Hepatocyte (in vitro differentiated cells): ENCODE measurements at places on chromosomes 4 and X. TPM values are rescaled to one million over a fixed set of nuclear protein-coding genes. Genes with fewer than 3 reads are reported as not detected.

The FAM199X gene
- 9.2 and 11.7 TPM in 2 replicates for polyA plus RNA-seq

The NAT8L gene
- 1.5 TPM in 2 replicates for polyA plus RNA-seq

DNA sequence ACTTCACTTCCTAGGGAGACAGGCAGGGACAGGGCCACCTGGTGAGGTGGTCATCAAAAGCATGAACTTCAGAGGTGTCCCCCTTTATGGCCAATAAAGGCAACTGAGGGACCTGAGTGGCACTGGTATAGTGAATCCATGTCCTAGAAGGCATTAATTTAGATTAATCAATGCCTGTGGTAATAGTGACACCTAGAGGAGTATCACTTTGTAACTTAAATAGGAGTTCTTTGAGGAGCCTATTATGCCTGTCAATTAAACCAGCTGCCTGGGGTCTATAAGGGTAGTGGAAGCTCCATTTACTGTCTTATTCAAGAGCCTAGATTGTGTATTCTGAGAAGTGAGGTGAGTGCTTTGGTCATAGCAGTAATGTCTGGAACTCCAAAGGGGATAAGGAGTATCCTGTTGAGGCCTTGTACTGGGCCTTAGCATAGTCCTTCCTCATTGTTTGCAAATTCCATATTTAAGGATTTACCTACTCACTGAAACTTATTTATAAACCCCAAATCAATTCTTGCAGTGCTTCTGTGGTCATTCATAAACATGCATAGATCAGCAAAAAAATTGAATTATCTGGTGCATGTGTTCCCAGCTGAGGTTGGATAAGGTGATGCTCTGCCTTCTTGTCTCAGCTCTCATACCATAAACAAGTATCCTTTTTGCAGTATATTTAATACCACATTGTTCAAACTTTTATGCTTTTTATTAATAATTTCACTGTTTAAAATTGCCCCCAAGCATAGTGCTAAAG lies 213.8 kb upstream of the RADX start:
- H3K27me3 ChIP-seq, result no peaks in the 10 kb centered on the region
- H3K36me3 ChIP-seq, result no peaks in the 10 kb centered on the region
- H3K27ac ChIP-seq, result no peak overlapping the region
- no peak overlapping the region for H3K4me3 ChIP-seq
- H3K4me1 ChIP-seq, result no peaks in the 10 kb centered on the region

DNA sequence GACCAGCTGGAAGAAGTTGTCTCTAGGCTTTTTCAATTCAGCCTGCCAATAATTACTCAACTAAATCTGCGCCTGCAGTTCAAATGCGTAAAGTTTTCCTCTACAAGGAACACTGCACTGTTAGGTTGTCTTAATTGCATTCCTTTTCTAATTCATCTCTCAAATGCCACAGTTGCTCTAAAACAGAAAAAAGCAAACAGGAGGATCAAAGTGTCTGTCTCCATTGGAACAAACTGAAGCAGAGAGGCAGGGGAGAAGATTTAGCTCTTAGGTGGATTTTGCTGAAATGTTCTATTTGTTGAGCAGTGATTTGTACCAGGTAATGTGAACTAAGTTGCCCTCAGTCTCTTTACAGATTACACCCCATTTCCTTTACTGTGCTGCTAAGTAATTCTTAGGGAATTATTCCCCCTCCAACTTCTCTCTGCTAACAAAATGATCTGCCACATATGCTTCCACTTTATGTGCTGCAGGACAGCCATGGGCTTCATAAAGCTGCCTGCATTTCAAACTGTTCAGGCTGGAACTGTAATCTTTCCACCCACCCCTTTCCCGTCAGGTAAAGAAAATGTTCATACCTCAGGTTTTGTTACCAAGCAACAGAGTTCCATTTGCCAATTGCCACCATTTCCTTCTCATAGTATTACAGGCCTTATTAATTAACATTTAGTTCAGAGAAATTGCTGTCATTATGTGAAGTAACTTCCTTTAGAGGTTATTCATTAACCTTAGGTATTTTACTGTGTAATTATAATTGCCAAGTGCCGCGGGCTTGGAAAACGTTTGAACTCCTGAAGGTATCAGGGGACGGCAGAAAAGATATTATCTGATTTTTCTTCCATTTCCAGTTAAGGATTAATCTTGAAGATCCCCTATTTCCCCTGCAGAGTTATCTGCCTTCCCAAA lies 149.3 kb downstream of the SPRY1 start:
- no peaks in the 10 kb centered on the region for H3K36me3 ChIP-seq
- DNase-seq, result peak; percentile 32
- H3K4me3 ChIP-seq, result no peak overlapping the region
- H3K27me3 ChIP-seq, result no peaks in the 10 kb centered on the region
- H3K4me1 ChIP-seq, result peaks cover 38% of the 10 kb centered on the region

The RHOXF2B gene
- not detected in 2 replicates for polyA plus RNA-seq

GRCh38 chrX:16023790-16024734 lies 99.3 kb upstream of the GRPR start:
- H3K27me3 ChIP-seq, result no peaks in the 10 kb centered on the region
- no peaks in the 10 kb centered on the region for H3K36me3 ChIP-seq
- H3K4me3 ChIP-seq, result no peak overlapping the region
- H3K27ac ChIP-seq, result no peak overlapping the region
- peaks cover 5% of the 10 kb centered on the region for H3K4me1 ChIP-seq
- no peak for DNase-seq

The CCDC110 gene
- polyA plus RNA-seq, result 0.16 and 1.8 TPM in 2 replicates

- H3K27me3 ChIP-seq, result no peaks in the 10 kb centered on the region
- H3K27ac ChIP-seq, result no peak overlapping the region
- H3K4me3 ChIP-seq, result no peak overlapping the region
Measured at GRCh38 chr4:61251129-61251528, 51.0 kb downstream of the ADGRL3 start.

- no peak for DNase-seq
- peaks cover 4% of the 10 kb centered on the region for H3K4me1 ChIP-seq
- H3K27me3 ChIP-seq, result no peaks in the 10 kb centered on the region
- peak overlapping the region; percentile 14 for H3K27ac ChIP-seq
Measured at GRCh38 chrX:17922303-17922702, 61.2 kb upstream of the RAI2 start.

- H3K27ac ChIP-seq, result no peak overlapping the region
- H3K4me1 ChIP-seq, result no peaks in the 10 kb centered on the region
- no peaks in the 10 kb centered on the region for H3K27me3 ChIP-seq
- H3K36me3 ChIP-seq, result no peaks in the 10 kb centered on the region
Measured at GRCh38 chr4:93061826-93062225, 758.1 kb downstream of the GRID2 start.

- H3K4me1 ChIP-seq, result no peaks in the 10 kb centered on the region
- H3K36me3 ChIP-seq, result no peaks in the 10 kb centered on the region
- no peak overlapping the region for H3K27ac ChIP-seq
- H3K4me3 ChIP-seq, result no peak overlapping the region
- H3K27me3 ChIP-seq, result peaks cover 4% of the 10 kb centered on the region
- no peak for DNase-seq
Measured at GRCh38 chr4:159042097-159042605, 60.7 kb upstream of the RAPGEF2 start.

DNA sequence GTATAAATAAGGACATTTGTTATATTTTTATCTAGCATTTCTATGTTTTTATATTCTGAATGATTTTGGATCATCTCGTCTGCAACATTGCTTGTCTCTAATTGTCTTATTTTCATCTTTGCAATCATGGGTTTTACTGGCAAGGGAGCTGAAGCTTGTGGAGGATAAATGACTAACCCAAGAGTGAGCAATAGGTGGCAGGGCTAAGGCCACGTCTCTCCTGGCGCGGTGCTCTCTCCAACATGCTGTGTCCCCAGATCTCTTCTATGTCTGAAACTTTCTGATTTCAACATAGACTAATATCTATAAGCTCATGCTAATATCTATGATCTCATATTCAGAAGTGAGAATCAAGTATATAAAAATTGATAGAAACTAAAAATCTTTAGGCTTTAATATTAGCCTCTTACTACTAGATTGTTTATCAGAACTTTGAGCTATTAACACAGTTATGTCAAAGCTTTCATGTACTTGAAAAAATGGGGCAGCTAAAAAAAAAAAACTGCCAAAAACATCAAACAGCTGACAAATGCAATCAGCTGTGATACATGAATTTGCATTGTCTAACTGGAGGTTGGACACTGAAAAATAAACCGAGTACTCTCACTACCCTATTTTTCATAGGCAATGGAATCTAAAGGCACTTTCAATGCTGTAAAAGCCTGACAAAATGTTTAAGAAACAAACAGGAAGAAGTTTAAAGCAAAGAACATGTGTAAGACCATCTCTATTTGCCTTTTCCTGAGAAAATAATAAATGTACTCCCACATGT lies 169.2 kb downstream of the TMA16 start:
- no peaks in the 10 kb centered on the region for H3K27me3 ChIP-seq
- no peaks in the 10 kb centered on the region for H3K4me1 ChIP-seq
- no peak for DNase-seq
- no peak overlapping the region for H3K4me3 ChIP-seq
- H3K36me3 ChIP-seq, result no peaks in the 10 kb centered on the region

The REELD1 gene
- polyA plus RNA-seq, result 0.44 TPM in 1 of 2 replicates, not detected in the other

DNA sequence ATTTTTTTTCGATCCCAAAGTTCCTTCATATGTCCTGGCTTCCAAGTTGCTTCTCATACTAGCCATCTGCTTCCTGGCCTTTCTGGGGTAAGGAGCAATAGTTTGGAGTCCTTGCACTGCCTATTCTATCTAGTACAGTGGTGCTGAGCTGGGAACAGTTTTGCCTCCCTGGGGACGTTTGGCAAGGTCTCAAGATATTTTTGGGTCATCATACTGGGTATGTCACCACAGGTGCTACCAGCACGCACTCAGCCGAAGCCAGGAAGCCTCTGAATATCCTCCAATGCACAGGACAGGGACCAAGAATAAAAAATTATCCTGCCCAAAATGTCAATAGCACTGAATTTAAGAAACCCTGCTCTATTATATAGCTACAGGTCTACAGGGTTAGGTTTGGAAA lies 35.4 kb upstream of the TMSB15B start:
- no peak for DNase-seq
- H3K4me3 ChIP-seq, result no peak overlapping the region
- H3K27me3 ChIP-seq, result no peaks in the 10 kb centered on the region
- H3K4me1 ChIP-seq, result no peaks in the 10 kb centered on the region
- no peaks in the 10 kb centered on the region for H3K36me3 ChIP-seq

- H3K4me1 ChIP-seq, result no peaks in the 10 kb centered on the region
- H3K36me3 ChIP-seq, result no peaks in the 10 kb centered on the region
- DNase-seq, result no peak
- no peak overlapping the region for H3K4me3 ChIP-seq
- no peak overlapping the region for H3K27ac ChIP-seq
Measured at GRCh38 chr4:79184476-79184875, 141.4 kb downstream of the NAA11 start.

The HAND2 gene
- 141 and 152 TPM in 2 replicates for polyA plus RNA-seq

DNA sequence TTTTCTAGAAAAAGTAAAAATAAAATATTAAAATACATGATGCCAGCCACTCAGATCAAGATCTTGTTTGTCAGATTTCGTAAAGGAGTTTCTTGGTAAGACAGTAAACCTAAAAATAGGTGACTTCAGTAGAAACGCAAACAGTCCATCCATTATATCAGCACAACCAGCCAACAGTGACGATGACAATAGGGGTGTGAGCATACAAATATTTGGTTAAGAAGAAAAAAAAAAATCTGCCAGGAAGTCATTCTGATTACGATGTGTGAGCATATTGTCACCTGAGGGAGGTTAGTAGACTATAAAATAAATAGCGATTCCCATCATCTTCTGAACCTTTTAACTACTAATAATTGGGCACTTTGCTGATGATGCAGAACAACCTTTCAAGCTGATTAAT lies 37.6 kb downstream of the SLC7A11 start:
- no peak overlapping the region for H3K4me3 ChIP-seq
- H3K36me3 ChIP-seq, result no peaks in the 10 kb centered on the region
- peak overlapping the region; percentile 62 for H3K27ac ChIP-seq
- H3K4me1 ChIP-seq, result peaks cover 15% of the 10 kb centered on the region

The EGFL6 gene
- polyA plus RNA-seq, result 131 and 144 TPM in 2 replicates

The GATA1 gene
- polyA plus RNA-seq, result 0.13 TPM in 1 of 2 replicates, not detected in the other

DNA sequence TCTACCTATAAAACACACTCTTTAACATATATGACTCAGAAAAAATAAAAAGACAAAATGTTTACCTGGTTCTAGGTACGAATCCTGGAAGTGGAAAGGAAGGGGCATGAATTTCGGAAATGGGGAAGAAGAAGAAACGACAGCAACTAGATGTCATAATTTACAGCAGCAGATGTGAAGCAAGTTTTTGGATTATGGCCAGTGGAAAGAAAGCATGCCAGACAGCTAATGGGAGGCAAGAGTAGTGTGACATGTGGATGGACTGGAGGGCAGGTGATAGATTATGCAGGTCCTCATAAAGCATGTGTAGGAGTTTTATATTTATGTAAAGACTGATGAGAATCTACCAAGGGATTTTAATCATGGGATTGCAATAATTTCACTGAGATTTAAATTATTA lies 279.0 kb upstream of the TACR3 start:
- peaks cover 5% of the 10 kb centered on the region for H3K4me1 ChIP-seq
- no peak overlapping the region for H3K4me3 ChIP-seq
- H3K36me3 ChIP-seq, result no peaks in the 10 kb centered on the region
- H3K27ac ChIP-seq, result no peak overlapping the region

DNA sequence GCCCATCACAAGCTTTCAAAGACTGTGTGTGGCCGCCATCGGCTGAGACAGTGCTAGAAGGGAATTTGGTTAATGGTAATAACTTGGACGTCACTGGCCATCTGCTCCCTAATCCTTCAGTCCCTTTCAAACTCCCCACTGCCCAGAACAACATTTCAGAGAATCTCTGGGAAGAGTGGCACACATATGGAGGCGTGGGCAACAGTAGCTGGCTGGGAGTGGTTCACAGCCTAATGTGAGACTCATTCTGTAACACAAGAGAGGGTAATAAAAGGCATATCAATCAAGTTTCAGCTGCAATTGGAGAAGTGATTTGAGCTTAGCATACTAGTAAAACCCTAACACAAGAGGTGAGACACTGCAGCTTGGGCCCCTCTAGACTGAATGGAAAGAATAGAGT lies 15.4 kb downstream of the SMIM10 start:
- no peak overlapping the region for H3K27ac ChIP-seq
- DNase-seq, result no peak
- no peaks in the 10 kb centered on the region for H3K4me1 ChIP-seq
- no peaks in the 10 kb centered on the region for H3K36me3 ChIP-seq
- H3K4me3 ChIP-seq, result no peak overlapping the region

DNA sequence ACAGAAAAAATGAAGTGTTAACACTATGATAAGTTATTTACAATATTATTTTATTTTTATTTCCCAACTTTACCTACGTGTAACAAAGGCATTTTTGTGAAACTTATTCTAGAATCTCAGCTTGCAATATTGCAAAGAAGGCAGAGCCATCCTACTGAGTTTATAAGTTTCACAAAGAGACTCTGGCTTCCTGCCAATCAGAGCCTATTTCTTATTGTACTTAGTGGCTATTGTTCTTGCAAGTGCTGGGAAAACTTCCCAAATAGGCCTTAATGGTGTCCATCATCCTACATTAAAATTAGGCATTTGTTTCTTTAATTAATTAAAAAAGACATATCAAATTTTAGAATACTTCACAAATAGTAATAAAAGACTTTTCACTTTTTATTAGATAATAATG lies 233.2 kb downstream of the EPHA5 start:
- H3K4me1 ChIP-seq, result no peaks in the 10 kb centered on the region
- H3K4me3 ChIP-seq, result no peak overlapping the region
- DNase-seq, result peak; percentile 20
- no peak overlapping the region for H3K27ac ChIP-seq
- no peaks in the 10 kb centered on the region for H3K27me3 ChIP-seq
- no peaks in the 10 kb centered on the region for H3K36me3 ChIP-seq

GRCh38 chr4:25978327-25978726 lies 64.3 kb downstream of the SMIM20 start:
- H3K4me1 ChIP-seq, result no peaks in the 10 kb centered on the region
- no peak overlapping the region for H3K27ac ChIP-seq
- DNase-seq, result no peak
